Activated CD4-positive, alpha-beta T cell treated with anti-CD3 and anti-CD28 coated beads, Interleukin-10, Interleukin-2, amounts not matched to agents 100 ng/mL and 50 ng/mL, durations not matched to agents 16 hours and 8 hours (primary cell): ENCODE measurements at places on chromosomes 7 and 10.

GRCh38 chr10:50362547-50363125 is 111.3 kb upstream of the ASAH2 start:
- no peak for DNase-seq

DNA sequence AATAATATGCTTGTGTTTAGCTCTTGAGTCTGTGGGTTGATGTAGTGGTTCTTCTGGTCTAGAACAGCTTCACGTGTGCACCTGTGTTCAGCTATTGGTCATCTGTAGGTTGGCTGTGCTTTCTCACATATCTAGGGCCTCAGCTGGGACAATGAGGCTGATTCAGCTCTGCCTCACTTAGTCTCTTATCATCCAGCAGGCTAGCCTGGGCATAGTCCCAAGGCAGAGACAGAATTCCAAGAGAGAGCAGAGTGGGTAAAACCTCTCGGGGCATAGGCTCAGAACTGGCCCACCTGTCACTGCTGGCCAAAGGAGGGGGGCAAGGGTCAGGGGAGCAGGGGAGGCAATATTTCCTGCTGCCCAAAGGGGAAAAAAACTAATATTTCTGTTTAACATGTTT is 32.0 kb upstream of the MXI1 start:
- no peak for DNase-seq

- no peak for DNase-seq
Measured at GRCh38 chr10:85318809-85319807, 990.7 kb downstream of the CCSER2 start.

GRCh38 chr10:17835688-17836087 is 26.5 kb downstream of the MRC1 start:
- DNase-seq = no peak

DNA sequence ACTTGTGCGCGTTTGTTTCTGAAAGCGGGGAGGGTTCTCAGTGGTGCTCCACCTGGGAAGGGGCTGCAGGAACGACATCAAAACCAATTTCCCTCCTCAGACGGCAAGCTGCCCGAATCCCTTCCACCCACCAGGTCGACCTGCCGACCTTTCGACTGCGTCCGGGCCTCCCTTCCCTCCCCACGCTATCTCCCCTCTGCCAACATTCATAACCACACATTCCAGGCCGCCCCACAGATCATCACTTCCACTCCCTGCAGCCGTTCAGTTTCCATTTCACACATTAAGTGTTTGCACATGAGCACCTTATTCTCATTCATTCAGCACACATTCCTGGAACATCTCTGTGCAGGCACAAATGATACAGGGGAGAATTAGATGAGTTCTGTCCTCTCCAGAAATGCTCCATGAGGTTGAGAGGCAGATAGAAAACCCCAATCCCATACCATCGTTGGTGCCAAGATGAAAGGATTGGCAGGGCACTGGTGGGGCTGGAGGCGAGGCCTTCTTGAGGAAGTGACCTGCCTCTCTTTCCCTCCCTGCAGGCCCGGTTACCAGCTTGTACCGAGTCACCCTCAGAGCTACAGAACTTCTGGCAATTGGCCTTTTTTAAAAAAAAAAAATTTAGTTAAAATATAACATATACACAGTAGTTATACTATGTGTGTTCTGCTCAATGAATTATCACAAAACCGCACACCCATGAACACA is 70.0 kb downstream of the MINDY4 start:
- no peak for DNase-seq

- no peak for DNase-seq
Measured at GRCh38 chr10:119005362-119006043, 24.0 kb upstream of the NANOS1 start.

GRCh38 chr10:128793726-128794655 is 667.8 kb upstream of the MKI67 start:
- DNase-seq = no peak

- DNase-seq = no peak
Measured at GRCh38 chr7:95715274-95715673, 57.1 kb upstream of the DYNC1I1 start.
